Glomerular endothelial cell (primary cell): ENCODE measurements at places on chromosomes 16 and 17.

- no peak for DNase-seq
Measured at GRCh38 chr17:46922487-46922803, 515 bp upstream of the GOSR2 start.

DNA sequence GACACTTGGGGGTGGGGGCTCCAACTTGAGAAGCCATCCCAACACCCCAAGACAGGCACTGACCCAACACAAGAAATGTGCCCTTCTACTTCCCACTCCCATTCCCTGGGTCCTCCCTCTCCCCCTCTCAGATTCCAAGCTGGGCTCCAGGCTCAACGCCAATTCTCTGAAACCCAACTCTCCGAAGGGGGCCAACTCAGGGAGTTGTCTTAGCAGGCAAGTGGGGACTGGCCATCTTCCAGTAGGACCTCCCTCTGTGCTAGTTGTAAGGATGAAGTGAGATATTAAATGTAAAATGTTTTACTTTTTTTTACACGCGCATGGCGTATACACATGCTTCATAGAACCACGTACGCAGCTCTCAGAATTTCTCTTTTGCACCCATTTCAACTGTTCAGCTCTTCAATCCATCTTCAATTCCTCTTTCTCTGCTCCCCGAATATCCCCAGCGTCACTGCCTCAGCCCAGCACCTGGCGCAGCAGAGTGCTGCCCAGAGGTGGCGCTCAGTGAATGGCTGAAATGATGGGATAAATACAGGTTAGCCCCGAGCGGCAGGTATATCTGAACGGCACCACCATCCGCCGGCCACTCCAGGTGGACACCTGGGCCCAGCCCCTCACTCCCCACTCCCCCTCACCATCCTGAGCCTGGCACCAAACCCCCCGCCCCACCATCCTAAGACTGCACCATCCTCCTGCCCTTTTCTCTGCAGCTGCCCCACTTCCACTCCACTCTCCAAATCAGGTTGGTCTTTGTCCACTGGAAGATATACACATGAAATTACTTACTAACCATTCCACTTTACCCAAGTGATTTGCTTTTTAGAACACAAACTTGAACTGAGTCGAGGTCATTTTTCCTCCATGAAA lies 43.9 kb upstream of the TNRC6C start:
- DNase-seq = no peak

DNA sequence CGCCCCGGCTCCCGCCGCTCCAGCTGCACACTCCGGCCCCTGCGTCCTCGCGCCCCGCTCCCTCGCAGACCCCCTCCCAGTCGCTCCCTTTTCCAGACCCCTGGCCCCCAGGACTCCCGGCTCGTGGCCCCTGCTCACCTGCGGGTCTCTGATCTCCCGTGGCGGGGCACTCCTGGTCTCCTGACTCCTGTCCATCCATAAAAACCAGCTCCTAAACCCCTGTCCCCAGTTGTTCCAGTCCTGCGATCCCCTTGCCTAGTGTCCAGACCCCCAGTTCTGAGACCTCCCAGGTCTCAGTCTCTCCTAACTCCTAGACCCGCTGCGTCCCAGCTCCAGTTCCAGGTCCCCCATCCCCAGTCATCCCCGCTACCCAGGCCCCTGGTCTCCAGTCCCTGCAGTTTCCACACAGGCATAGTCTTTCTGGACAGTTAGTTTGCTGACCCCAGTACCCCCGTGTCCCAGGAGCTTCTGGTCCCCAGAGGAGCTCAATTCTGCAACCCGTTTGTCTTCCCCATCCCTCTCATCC lies 379 bp downstream of the SNX29 start:
- no peak for DNase-seq

DNA sequence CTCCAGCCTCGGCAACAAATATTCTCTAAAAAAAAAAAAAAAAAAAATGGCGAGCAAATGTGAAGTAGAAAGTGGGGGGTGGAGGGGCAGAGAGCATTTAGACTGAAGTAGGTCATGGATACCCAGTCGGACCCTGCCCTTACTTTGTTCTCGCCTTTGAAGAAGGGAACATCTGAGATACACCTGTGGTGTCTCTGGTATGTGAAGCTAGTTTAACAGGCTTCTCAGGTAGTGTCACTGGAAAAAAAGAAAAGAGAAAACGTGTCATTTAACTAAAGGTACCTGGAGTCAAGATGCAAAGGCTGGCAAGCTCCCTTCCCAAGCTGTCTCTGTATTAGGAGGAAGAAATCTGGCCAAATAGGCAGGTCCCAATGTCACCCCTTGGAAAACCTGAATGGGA lies 8.0 kb downstream of the FBF1 start:
- DNase-seq = no peak
